Activated naive CD8-positive, alpha-beta T cell treated with anti-CD3 and anti-CD28 coated beads for 36 hours (primary cell): ENCODE measurements at places on chromosomes 5 and 9.

DNA sequence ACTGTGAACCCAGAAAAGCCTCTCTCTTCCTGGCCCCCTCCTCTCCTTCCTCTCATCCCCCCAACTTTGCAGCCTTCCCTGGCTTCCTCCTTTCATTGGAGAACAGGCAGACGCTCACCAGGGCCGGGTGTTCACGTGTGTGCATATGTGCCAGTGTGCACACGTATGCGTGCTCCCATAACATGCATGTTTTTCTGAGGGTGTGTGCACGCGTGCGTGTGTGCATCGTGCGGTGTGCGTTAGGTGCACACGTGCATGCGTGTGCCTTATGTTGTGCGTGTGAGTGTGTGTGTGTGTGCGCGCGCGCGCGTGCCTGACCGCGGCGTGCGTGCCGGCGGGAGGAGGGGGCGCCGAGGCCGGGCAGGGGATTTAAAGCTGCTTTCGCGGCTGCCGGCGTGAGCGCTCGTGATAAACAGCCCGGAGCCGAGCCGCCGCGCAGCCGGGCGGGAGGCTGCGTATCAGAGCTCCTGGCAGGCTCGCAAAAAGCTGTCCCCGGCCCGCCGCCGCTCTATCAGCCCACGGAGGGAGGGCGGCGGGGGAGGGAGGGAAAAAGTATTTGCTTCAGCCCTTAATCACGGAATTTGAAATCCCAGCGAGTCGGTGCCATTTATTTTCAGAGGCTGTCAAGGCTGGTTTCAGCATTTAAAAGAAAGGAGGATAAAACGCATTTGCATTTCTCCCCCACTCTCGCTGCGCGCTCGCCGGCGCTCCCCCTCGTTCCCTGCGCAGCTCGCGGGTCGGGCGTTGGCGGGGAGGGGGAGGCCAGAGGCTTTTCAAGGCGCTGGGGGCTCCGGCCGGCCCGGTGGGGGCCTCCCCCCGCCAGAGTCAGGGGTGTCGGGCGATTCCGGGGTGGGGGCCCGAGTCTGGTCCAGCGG is 183.9 kb downstream of the C9orf50 start:
- H3K4me3 ChIP-seq = peak overlapping the region; percentile 69
- peak; percentile 30 for DNase-seq
- H3K4me1 ChIP-seq = peaks cover 22% of the 10 kb centered on the region
- peaks cover 58% of the 10 kb centered on the region for H3K27me3 ChIP-seq
- H3K27ac ChIP-seq = no peak overlapping the region
- peaks cover 2% of the 10 kb centered on the region for H3K36me3 ChIP-seq

DNA sequence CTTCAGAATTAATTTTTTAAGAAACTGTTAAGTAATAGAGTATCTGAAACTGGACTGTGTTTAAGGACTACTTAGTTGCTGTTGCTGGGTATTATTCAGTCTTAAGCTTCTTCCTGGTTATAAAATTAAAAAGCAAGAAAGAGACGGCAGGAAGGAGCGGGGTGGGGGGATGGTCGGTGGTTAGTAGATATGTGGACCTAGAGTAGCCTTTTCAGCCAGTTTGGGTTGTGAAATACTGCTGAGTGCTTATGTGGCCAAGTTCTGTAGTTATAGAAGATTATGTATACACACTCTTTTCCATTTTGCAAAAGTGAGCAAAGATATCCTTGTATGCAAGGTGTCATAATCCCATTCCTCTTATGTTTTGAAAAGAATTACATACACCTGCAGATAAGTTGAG is 28.5 kb downstream of the TRIO start:
- H3K4me1 ChIP-seq = peaks cover 15% of the 10 kb centered on the region
- no peaks in the 10 kb centered on the region for H3K36me3 ChIP-seq
- H3K27me3 ChIP-seq = peaks cover 34% of the 10 kb centered on the region
- no peak overlapping the region for H3K27ac ChIP-seq

GRCh38 chr5:60178101-60178500 is 284.6 kb upstream of the PDE4D start:
- no peaks in the 10 kb centered on the region for H3K4me1 ChIP-seq
- no peaks in the 10 kb centered on the region for H3K27me3 ChIP-seq
- H3K4me3 ChIP-seq = no peak overlapping the region
- no peaks in the 10 kb centered on the region for H3K36me3 ChIP-seq
- H3K27ac ChIP-seq = no peak overlapping the region

DNA sequence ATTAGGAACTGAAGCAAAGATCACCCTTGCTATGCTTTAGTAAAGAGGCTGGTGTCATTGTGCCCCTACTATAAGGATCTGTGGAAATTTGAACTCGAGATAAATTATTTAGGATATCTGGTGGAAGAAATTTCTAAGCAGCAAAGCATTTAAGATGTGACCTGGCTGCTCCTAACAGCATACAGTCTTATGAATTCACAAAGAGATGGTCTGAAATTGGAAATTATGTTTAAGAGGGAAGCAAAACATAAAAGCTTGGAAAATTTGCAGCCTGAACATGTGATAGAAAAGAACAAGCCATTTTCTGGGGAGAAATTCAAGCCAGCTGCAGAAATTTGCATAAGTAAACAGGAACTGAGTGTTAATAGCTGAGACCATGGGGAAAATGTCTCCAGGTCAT is 223.7 kb downstream of the FBXO4 start:
- H3K27me3 ChIP-seq = no peaks in the 10 kb centered on the region
- no peak for DNase-seq
- H3K4me1 ChIP-seq = no peaks in the 10 kb centered on the region
- no peak overlapping the region for H3K4me3 ChIP-seq
- no peak overlapping the region for H3K27ac ChIP-seq

DNA sequence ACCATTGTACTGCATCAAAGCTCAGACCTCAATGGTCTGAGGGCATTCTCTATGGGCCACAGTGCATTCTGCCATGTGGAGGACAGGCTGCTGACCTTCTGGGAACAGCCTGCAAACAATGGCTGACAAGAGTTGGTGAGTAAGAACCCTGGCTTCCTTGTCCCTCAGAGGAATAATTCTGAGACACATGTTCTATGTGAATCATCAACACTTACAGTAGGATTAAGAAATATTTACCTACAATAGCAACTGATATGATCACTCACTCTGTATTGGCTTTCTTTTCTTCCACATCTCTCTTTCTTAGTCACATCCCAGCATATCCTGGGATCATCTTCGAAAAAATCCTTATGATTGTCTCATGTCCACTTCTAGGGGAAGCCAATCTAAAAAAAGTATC is 306.5 kb upstream of the ITGA1 start:
- no peak for DNase-seq
- H3K27me3 ChIP-seq = no peaks in the 10 kb centered on the region
- no peak overlapping the region for H3K4me3 ChIP-seq

DNA sequence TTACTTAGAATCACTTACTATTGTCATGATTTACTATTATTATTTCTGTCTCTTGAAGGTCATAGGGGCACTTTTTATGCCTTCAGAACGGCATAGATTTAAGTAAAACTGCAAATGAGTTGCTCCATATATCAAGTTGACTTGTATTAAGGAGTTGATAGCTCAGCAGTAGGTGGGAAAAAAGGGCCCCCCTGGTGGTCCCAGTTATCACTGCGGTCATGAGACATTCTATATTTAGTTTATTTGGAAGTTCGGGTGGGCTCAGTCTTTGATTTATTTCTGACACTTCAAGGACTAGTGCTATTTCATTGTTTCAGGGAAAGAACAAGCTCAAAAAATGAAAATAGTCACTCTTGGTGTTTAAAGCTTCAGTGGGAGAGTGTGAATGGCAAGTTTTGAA is 159.3 kb downstream of the SLC24A2 start:
- H3K27me3 ChIP-seq = peaks cover 12% of the 10 kb centered on the region
- no peaks in the 10 kb centered on the region for H3K36me3 ChIP-seq
- no peaks in the 10 kb centered on the region for H3K4me1 ChIP-seq
- H3K4me3 ChIP-seq = no peak overlapping the region
- H3K27ac ChIP-seq = no peak overlapping the region

GRCh38 chr5:65722575-65723403 is 784 bp downstream of the NLN start:
- peak overlapping the region; percentile 91 for H3K27ac ChIP-seq
- H3K4me3 ChIP-seq = peak overlapping the region; percentile 90
- H3K4me1 ChIP-seq = peaks cover 18% of the 10 kb centered on the region
- H3K36me3 ChIP-seq = peaks cover 20% of the 10 kb centered on the region
- no peak for DNase-seq
- H3K27me3 ChIP-seq = no peaks in the 10 kb centered on the region

GRCh38 chr9:134648701-134649530 is 7.3 kb downstream of the COL5A1 start:
- no peak overlapping the region for H3K4me3 ChIP-seq
- no peak for DNase-seq
- H3K36me3 ChIP-seq = no peaks in the 10 kb centered on the region
- H3K27me3 ChIP-seq = peaks cover under 1% of the 10 kb centered on the region

GRCh38 chr9:132729235-132729890 is 59.1 kb downstream of the GTF3C4 start:
- H3K4me1 ChIP-seq = no peaks in the 10 kb centered on the region
- no peak overlapping the region for H3K4me3 ChIP-seq
- H3K27ac ChIP-seq = no peak overlapping the region
- H3K27me3 ChIP-seq = peaks cover 18% of the 10 kb centered on the region
- H3K36me3 ChIP-seq = no peaks in the 10 kb centered on the region

- no peaks in the 10 kb centered on the region for H3K36me3 ChIP-seq
- no peaks in the 10 kb centered on the region for H3K4me1 ChIP-seq
- H3K27me3 ChIP-seq = no peaks in the 10 kb centered on the region
- no peak overlapping the region for H3K4me3 ChIP-seq
These were observed 135.2 kb upstream of the PRDM9 start for GRCh38 chr5:23372177-23372576.

GRCh38 chr9:27653246-27653645 is 80.0 kb upstream of the C9orf72 start:
- no peaks in the 10 kb centered on the region for H3K4me1 ChIP-seq
- no peaks in the 10 kb centered on the region for H3K36me3 ChIP-seq
- no peak overlapping the region for H3K27ac ChIP-seq
- H3K27me3 ChIP-seq = no peaks in the 10 kb centered on the region

DNA sequence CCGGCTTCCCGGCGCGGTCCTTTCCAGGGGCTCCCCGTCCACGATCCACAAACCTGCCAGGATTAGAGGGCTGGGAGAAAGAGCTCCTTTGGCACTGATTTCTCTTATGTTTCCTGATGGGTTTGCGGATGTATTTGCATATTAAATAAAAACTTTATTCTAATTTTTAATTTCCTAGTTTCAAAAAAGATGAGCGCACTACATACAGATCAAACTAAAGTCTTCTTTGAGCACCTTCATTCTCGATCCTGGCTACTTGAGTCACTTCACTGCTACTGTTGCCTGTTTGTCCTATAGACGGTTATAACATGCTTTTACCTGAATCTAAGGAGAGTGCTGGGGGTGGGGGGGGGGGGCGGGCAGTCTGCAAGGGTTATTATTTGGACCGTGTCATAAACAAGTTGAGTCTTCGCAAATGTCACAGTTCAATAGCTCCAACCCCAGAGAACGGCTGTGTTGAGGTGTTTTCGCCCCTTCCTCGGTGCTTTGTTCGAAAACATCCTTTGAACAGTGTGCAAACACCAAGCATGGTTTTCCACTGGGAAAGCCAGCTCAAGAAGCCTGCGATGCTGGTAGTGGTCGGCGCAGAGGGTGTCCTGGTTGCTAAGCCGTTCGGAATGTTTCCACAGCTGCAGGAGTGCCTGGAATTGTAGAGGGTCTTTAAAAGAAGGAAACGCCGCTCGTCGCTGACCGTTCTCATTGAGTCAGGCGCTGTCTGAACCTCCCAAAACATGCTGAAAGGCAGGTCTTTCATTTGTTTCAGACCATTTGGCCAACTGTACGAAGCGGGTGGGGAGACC is 1.1 kb upstream of the STK10 start:
- no peak overlapping the region for H3K27ac ChIP-seq
- H3K27me3 ChIP-seq = no peaks in the 10 kb centered on the region
- H3K4me3 ChIP-seq = peak overlapping the region; percentile 88
- H3K4me1 ChIP-seq = peaks cover 23% of the 10 kb centered on the region
- peaks cover 29% of the 10 kb centered on the region for H3K36me3 ChIP-seq

DNA sequence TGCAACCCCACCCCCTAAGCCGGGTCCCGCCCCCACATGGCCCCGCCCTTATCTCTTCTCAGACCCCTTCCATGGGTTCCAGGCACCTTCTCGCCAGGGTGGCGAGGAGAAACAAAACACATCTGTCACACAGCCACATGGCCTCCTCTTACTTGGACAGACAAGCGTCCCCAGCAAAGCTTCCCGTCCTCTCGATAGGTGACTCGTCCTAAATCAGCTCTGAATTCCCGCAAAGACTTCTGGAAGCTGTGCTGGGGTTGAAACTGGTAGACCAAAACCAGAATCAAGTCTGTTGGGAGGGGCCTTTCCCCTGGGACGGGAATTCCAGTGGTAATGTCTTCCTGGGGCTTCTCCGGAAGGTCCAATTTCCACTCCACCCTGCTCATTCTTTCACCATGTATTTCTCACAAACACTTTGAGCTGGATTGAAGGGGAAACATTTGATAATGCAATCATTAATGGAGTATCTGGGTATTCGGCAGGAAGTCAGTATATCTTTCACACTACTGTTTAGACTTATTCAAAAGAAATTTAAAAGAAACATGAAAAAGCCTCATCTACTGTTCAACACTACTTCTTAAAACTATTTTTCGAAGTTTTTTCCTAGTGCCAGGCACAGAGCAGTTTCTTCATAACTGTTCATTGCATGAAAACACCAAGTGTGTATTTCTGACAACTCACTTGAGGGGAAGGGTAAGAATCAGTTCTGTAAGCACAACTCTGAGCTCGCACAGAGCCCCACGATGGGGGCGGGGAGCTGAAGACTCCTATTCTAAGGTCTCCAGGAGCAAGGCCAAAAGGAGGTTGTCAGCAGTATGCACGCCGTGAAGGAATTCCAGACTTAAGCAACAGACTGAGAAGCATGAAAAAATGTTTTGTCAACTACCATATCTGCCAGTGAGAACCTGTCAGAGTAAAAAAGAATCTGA is 644 bp upstream of the CTNNAL1 start:
- peaks cover 2% of the 10 kb centered on the region for H3K27me3 ChIP-seq
- H3K4me3 ChIP-seq = peak overlapping the region; percentile 66

DNA sequence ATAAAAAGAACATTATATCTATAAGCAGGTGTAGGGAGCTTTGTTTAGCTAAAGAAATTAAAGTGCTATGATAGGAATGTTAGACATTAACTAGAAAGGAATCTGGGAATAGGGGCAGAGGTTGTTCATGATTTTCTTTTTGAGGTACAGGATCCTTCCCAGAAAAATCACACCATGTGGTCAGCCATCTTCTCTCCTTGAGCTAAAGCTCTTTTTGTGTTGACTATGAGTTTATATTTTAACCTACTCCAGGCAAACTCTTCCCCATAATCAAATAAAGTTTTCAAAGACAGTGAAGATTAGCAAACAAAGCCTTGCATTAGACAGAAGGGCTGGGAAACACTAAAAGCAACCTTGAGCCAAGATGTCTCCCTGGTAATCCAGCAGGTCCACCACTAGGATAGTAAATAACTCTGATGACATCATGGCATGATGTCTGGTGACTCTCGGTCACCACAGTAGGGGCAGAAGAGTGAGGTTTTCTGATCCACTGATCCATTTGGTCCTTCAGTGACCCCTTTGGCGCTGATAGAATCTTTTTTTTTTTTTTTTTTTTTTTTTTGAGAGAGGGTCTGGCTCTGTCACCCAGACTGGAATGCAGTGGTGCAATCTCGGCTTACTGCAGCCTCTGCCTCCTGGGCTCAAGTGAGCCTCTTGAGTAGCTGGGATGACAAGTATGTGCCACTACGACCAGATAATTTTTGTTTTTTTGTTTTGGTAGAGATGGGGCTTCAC is 30.6 kb upstream of the IL6ST start:
- no peak overlapping the region for H3K4me3 ChIP-seq
- H3K36me3 ChIP-seq = no peaks in the 10 kb centered on the region
- DNase-seq = no peak
- H3K4me1 ChIP-seq = peaks cover 13% of the 10 kb centered on the region
- H3K27ac ChIP-seq = no peak overlapping the region
